B cell (primary cell): ENCODE measurements at places on chromosomes 12 and 14. TPM values are rescaled to one million over a fixed set of nuclear protein-coding genes. Genes with fewer than 3 reads are reported as not detected.

The PMCH gene
- total RNA-seq: not detected in 2 replicates

The TEX52 gene
- total RNA-seq: not detected in 2 replicates

The HPD gene
- total RNA-seq: not detected in 2 replicates

The KRT85 gene
- not detected in 2 replicates for total RNA-seq

The STAC3 gene
- total RNA-seq: 5.3 and 6.2 TPM in 2 replicates

The FAR2 gene
- total RNA-seq: not detected in 2 replicates

The SDR9C7 gene
- total RNA-seq: 0.22 TPM in 1 of 2 replicates, not detected in the other

The APOF gene
- not detected in 2 replicates for total RNA-seq

The HELB gene
- total RNA-seq: 10.0 and 11.8 TPM in 2 replicates

The KRT80 gene
- not detected in 2 replicates for total RNA-seq

The PTPN6 gene
- total RNA-seq: 311 and 312 TPM in 2 replicates

The RNASE7 gene
- total RNA-seq: not detected in 2 replicates

The SLC10A1 gene
- total RNA-seq: not detected in 2 replicates

The TSFM gene
- 20.6 and 20.9 TPM in 2 replicates for total RNA-seq

The DNAI7 gene
- 0.39 and 0.62 TPM in 2 replicates for total RNA-seq

The IL22 gene
- not detected in 2 replicates for total RNA-seq

The FAM186B gene
- total RNA-seq: 0.47 and 0.70 TPM in 2 replicates

The FKBP4 gene
- 56.7 and 57.5 TPM in 2 replicates for total RNA-seq

The KLHL33 gene
- 0.20 and 0.27 TPM in 2 replicates for total RNA-seq

The R3HDM2 gene
- 129 TPM in 2 replicates for total RNA-seq

The TIGAR gene
- total RNA-seq: 6.6 and 14.2 TPM in 2 replicates

The A2ML1 gene
- total RNA-seq: not detected in 2 replicates

The FOXN4 gene
- not detected in 2 replicates for total RNA-seq

The GSC gene
- total RNA-seq: not detected in 2 replicates

The ZDHHC22 gene
- total RNA-seq: 0.12 TPM in 1 of 2 replicates, not detected in the other

The MORN3 gene
- total RNA-seq: 1.3 and 2.0 TPM in 2 replicates

The RFX4 gene
- not detected in 2 replicates for total RNA-seq

The SLC5A8 gene
- not detected in 2 replicates for total RNA-seq

The YEATS4 gene
- 15.2 and 18.0 TPM in 2 replicates for total RNA-seq

The MEG3 gene
- total RNA-seq: not detected in 2 replicates

The CTSG gene
- total RNA-seq: not detected in 2 replicates

The SLC17A8 gene
- not detected in 2 replicates for total RNA-seq

The KRT82 gene
- total RNA-seq: not detected in 2 replicates

The CCDC175 gene
- total RNA-seq: not detected in 2 replicates

The AMHR2 gene
- not detected in 2 replicates for total RNA-seq

The C12orf42 gene
- total RNA-seq: 136 and 138 TPM in 2 replicates

The GYS2 gene
- 0.10 TPM in 1 of 2 replicates, not detected in the other for total RNA-seq

The PCED1B gene
- total RNA-seq: 45.8 and 48.0 TPM in 2 replicates

The PROX2 gene
- total RNA-seq: 0.07 TPM in 1 of 2 replicates, not detected in the other

The DHRS2 gene
- total RNA-seq: not detected in 2 replicates

The GPR135 gene
- total RNA-seq: 4.7 and 6.1 TPM in 2 replicates

The RHOJ gene
- total RNA-seq: not detected in 2 replicates

The CLEC4E gene
- not detected in 2 replicates for total RNA-seq
